ENCODE measurements at places on chromosomes 4 and X.

- DNase-seq: peak; percentile 0
These were observed 2.9 kb upstream of the EIF1AX start for GRCh38 chrX:20144491-20144890.

- peak; percentile 1 for DNase-seq
These were observed 49.4 kb downstream of the RTL9 start for GRCh38 chrX:110407910-110408545.

DNA sequence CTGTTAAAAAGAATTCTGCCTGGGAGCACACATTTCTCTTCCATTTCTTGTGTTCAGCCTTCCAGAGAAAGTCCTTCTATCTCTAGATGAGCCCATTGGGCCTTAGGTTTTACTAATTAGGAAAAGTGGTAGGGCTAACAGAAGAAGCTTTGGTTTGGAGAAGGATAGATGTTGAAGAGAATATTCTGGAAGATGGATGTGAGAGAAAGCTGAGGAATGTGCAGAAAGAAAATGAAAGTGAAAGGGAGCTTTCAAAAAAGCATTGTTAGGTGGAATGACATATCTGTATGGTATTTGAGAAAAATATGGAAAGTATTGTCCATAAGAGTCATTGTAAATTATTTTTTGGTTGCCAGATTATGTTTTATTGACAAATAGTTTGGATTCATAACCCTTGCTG lies 474.8 kb upstream of the SLIT2 start:
- no peak for DNase-seq

- no peak for DNase-seq
These were observed 122.7 kb downstream of the CBLL2 start for GRCh38 chrX:22395372-22395771.

- DNase-seq: no peak
These were observed 946.6 kb downstream of the STIM2 start for GRCh38 chr4:27807207-27807606.

GRCh38 chr4:146943691-146944375 lies 1.8 kb downstream of the TTC29 start:
- no peak for DNase-seq

GRCh38 chrX:47217121-47217851 lies 1.2 kb upstream of the CDK16 start:
- DNase-seq: peak; percentile 11

DNA sequence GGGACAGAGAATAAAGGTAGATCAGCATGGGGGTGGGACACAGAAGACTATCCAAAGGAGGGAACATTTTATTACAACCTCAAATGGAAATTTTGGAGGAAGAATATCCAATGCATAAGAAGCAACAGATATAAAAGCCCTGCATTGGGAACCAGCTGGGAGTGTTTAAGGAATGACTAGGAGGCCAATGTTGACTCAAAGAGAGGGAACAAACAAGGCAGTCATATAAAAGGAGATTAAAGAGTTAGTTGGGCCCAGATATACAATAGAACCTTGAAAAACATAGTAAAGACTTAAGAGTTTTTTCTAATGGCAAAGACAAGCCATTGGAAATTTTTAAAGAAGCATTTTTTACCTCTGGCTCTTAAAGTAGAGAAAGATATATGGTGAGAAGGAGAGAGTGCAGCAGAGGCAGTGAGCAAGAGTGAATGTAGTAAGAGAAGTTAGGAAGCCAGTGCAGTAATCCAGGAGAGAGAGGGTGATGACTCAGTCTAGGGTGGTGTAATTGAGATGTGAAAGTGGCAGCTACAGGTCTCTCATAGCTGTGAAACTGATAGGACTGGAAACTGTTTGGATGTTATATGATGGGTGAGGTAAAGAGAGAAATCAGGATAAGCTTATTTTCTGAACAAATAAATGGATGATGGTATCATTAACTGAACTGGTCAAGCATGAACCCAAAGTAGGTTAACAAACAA lies 182.2 kb upstream of the ATOH1 start:
- no peak for DNase-seq

- DNase-seq: no peak
These were observed 89.4 kb upstream of the PPP2R3B start for GRCh38 chrX:475926-476723.

DNA sequence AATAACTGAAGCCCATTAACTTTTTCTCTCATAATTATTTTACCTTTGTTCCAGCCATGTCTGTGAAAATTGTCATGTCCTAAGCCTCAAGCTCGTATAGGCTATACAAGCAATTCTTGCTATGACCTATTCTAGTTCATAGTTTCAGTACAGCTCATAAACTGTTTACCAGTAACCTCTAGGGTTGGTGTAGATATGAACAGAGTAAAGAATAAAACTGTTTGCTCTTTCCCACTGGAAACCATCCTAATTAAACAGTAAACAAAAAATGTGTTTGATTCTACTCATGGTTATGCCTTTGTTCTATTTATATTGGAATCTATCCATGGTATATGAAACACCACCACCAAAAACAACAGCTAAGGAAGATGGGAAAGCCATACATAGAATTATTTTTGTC lies 1444.0 kb upstream of the PCDH7 start:
- DNase-seq: no peak

- no peak for DNase-seq
These were observed 114.8 kb downstream of the HMX1 start for GRCh38 chr4:8756816-8757215.

DNA sequence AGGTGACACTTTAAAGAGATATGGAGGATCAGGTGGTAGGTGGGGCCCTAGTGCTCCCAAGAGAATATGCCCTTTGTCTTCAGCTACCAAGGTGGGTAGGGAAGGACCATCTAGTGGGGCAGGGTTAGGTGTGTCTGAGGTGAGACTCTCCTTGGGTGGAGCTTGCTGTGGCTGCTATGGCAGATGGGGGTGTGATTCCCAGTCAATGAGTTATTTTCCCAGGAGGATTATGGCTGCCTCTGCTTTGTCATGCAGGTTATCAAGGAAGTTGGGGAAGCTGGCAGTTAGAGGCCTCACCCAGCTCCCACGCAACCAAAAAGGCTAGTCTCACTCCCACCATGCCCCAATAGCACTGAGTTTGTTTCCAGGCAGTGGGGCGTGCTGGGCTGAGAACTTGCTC lies 18.0 kb upstream of the SPIN2A start:
- DNase-seq: no peak

- DNase-seq: no peak
These were observed 101.3 kb downstream of the RTL5 start for GRCh38 chrX:72030431-72030830.

- no peak for DNase-seq
These were observed 1083.1 kb upstream of the PCDH10 start for GRCh38 chr4:132065940-132066495.

GRCh38 chr4:143961075-143961474 lies 55.7 kb upstream of the GYPE start:
- DNase-seq: no peak

- no peak for DNase-seq
These were observed 52.8 kb upstream of the CCDC149 start for GRCh38 chr4:24965627-24966026.

DNA sequence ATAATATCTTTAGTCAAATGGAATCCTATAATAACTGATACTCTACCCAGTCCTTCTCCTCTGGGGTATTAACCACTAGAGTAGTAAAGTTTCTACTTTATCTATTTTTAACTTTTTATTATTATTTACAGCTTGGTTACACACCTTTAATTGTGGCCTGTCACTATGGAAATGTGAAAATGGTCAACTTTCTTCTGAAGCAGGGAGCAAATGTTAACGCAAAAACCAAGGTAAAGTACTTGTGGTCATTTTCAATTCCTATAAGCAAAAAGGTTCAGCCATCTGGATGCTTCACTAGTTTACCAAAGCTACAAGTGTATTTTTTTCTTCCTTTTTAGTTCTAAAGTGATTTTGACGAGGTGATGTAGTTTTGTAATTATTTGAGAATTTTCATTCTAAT lies 238.8 kb downstream of the ANK2 start:
- no peak for DNase-seq

All from stimulated activated naive CD4-positive, alpha-beta T cell treated with Interleukin-2 at 50 U/mL for 16 hours (primary cell).